ENCODE measurements at places on chromosomes 12 and 14. TPM values are rescaled to one million over a fixed set of nuclear protein-coding genes. Genes with fewer than 3 reads are reported as not detected.

DNA sequence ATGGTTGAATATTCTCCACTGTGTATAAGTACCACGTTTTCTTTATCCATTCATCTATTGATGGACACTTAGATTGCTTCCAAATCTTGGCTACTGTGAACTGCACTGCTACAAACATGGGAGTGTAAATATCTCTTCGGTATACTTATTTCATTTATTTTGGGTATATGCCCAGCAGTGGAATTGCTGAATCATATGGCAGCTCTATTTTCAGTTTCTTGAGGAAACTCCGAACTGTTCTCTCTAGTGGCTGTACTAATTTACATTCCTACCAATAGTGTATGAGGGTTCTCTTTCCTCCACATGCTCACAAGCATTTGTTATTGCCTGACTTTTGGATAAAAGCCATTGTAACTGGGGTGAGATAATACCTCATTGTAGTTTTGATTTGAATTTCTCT, 623.1 kb upstream of the LRFN5 start:
- DNase-seq: no peak

GRCh38 chr12:4870423-4870822, 39.3 kb upstream of the KCNA1 start:
- no peak for DNase-seq

GRCh38 chr14:54704768-54705167, 137.8 kb downstream of the SAMD4A start:
- no peak for DNase-seq

- DNase-seq: no peak
Observed at GRCh38 chr14:93955850-93956481, 20.4 kb downstream of the ASB2 start.

DNA sequence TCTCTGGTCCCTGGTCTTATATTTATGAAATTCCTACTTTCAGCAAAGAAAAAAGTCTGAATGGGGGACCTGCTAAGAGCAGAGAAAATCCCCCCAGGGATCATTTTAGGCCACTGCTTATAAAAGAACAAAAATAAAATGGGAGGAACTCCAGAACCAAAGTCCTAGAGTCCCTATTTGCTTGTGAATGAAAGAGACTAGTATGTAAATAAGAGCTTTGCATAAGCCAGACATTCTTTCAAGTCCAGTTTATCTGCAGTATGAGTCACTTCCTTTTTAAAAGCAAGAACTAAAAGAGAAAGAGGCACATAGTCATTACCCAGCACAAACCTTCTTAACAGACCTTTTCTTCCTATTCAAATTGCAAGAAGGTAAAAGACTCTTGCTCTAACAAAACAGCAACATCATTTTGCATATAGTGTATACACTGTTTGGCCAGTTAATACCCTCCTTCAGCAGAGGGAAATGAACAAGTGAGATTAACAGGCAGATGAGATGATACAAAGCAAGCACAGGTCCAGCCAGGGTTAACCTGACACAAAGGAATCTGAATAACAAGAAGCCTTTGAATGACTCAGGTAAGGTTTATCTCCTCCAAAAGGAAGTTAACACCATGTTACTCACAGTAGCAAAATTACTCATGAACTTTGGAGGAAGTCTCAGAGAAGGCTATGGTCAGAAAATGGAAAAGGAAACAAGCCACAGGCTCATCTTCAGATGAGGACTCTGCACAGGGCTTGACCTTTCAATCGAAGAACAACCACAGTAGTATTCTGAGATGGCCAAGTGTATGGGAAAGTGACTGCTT, 87.3 kb downstream of the PHLDA1 start:
- no peak for DNase-seq

Gene KRT6C
- not detected for total RNA-seq

Gene TMTC1
- 25.2 TPM for total RNA-seq
